Suppressor macrophage treated with lipopolysaccharide for 1 hour (primary cell): ENCODE measurements at places on chromosomes 6 and 20.

- no peak for DNase-seq
Observed at GRCh38 chr6:93307505-93308409, 111.6 kb downstream of the EPHA7 start.

- DNase-seq, result no peak
Observed at GRCh38 chr20:48406912-48407340, 420.9 kb downstream of the PREX1 start.

DNA sequence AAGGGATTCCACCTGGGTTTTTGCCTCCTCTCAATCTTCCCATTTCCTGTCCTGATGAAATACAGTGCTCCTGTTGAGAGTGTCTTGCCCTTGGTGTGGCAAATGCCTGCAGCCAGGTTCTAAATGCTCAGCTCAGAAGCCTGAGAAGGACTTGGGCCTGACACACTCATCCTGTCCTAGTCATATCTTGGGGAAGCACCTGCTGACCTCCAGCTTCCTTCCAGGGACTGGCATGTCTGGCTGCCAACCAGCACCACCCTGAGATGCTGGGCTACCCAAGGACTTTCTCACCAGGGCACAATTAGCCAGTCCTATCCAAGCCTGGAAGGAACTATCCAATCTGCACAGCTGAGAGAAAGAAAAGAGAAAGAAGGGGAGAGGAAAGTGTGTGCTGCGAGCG is 43.4 kb downstream of the LRFN2 start:
- DNase-seq, result peak; percentile 4

- peak; percentile 46 for DNase-seq
Observed at GRCh38 chr6:16576451-16577368, 184.6 kb downstream of the ATXN1 start.

- DNase-seq, result no peak
Observed at GRCh38 chr6:39755231-39755630, 30.0 kb upstream of the KIF6 start.

DNA sequence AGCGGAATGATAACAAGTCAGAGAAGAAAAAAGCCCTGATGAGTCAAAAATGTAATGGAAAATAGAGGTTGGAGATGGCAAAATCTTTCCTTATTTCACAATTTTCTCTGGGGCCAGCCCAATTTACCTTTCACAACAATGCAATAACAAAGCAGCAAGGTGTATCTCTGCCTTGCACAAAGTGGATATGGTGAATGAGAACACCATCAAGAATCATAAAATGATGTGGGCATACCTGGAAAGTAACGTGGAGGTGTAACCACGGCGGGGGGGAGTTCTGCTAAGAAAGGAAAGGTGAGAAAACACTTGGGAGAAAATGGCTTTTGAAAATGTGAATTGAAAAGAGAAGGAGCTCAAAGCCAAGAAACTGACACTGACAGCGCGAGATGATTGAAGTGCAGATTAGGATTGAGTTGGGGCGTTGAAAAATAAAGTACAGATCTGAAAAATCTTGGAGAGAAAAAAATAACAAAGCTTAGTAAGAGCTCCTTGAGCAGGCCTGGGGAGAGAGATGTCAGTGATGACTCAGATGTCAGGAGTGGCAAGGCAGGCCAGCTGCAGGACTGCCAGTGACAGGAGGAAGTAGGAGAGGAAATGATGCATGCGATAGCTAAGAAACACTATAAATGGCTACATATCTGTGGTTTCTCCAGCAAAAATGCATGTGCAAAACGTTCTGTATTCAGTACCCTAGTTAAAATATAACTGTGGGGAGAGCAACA is 26.2 kb downstream of the ARHGAP18 start:
- DNase-seq, result peak; percentile 89

DNA sequence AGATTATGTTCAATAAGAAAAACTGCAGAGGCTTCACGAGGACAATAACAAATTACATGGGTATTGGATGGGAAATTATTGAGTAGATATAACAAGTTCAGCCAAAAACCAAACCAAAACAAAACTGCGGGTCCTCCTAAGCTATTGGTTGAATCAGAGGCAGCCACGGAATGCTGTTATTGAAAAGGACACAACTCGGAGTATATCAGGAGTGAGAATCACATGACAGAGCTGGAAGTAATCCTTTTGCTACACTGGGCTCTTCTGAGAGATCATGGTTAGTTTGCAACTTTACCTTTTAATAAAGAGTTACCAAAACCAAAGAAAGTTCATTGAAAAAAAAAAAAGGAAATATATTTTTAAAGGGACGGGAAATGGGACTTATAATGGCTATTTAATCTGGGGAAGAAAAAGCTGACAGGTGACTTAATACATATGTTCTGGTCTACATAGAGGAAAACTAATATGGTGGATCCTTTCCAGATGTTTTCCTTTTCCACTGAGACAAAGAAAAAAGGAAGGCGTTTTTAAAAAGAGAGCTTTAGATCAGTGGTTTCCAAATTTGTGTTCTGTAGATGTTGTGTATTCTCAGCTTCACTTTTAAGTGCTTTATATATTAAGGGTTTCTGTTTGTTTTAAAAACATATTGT is 6.9 kb upstream of the CITED2 start:
- no peak for DNase-seq

- DNase-seq, result no peak
Observed at GRCh38 chr6:170178561-170179477, 112.1 kb downstream of the DLL1 start.

DNA sequence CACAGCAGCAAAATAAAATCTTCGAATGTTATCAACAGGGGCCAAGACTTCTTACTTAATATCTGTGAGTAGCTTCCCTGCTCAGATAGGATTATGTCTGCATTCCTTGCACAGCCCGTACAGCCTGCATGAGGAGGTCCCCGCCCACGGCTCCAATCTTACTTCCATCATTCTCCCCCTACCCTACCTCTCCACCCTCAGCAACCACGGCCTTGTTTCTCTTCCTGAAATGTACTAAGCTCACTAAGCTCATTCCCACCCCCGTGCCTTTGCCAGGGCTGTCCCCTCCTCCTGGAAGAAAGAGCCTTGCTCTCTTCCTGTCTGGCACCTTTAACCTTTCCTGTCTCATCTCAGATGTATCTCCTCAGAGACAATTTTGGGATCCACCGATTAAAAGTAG is 120.4 kb downstream of the BCAS1 start:
- DNase-seq, result no peak

GRCh38 chr6:167734662-167735083 is 92.0 kb upstream of the AFDN start:
- no peak for DNase-seq

DNA sequence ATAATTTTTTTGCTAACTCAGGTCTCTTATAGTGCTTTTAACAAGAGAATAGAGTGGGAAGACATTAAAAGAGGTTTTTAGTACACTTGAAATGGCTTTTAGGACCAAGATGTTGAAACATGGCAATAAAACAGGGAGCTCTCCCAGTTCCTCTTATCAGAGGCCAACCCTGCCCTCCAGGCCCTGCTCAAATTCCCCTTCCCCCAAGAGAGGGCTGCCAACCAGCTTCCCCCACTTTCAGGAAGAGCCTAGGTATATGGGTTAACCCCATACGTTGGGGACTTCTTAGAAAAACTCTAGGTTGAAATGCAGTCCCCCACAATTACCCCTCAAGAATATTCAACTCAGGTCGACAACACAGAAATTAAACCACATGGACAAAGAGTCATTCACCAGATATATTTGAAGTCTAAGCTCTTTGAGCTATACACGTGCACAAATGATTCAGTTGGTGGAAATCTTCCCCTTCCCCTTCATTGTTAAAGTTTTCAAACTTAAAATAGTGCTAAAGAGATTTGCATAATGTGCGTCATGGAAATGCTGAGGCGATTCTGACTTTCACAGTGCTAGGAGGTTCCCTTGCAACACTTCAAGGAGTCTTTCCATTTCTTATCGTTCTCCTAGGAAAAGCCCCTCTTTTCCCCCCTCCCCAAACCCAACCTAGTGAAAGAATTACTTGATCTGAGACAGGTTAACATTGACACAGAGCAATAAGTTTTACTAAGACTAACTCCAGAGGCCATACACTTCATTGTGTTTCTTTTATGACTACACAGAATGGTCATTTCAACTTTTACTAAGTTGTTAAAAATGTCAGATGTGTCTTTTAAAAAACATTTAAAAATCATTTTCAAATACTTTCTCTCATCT is 49.8 kb upstream of the ENPP5 start:
- peak; percentile 69 for DNase-seq

DNA sequence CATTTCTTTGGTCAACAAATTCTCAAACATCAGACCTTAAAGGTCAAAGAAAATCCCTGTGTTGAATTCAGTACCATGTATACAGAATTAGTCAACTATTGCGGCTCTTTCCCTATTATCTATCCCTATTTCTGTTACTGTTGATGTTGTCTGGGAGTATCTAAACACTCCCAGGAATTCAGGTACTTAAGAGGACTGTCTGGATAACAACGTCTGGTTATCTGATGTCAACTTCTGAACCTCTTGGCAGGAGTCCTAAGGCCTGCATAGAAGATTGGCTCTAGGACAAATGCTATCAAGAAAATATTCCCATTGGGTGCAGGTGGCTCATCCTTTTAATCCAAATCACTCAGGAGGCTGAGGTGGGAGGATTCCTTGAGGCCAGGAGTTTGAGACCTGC is 255.6 kb downstream of the KHDC1L start:
- DNase-seq, result no peak

- no peak for DNase-seq
Observed at GRCh38 chr20:50541606-50542041, 31.4 kb downstream of the PTPN1 start.

GRCh38 chr6:50437901-50438300 is 275.4 kb upstream of the TFAP2D start:
- no peak for DNase-seq

DNA sequence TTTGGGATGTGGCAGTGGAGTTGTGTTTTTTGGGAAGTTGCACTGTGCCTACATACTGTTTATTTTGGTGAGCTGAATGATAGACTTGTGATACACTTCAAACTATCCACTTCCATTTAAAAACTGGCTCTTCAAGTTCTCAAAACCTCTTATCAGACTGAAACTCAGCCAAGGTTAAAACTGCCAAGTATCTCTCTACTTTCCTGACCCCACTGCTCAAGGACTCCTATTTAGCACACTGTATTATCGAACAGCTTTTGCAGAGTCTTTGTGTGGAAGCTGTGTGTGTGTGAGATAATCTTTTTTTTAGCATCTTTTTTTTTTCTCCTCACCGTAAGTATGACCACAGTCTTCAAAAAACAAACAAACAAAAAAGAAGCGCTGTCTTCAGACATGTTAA is 21.1 kb downstream of the STX11 start:
- DNase-seq, result no peak

- no peak for DNase-seq
Observed at GRCh38 chr20:31606804-31607639, 1.9 kb downstream of the ID1 start.

- DNase-seq, result no peak
Observed at GRCh38 chr6:28771401-28772267, 152.2 kb downstream of the TRIM27 start.

GRCh38 chr6:26594730-26595632 is 1.8 kb upstream of the ABT1 start:
- peak; percentile 45 for DNase-seq

GRCh38 chr20:41531518-41532275 is 86.5 kb downstream of the CHD6 start:
- DNase-seq, result no peak

DNA sequence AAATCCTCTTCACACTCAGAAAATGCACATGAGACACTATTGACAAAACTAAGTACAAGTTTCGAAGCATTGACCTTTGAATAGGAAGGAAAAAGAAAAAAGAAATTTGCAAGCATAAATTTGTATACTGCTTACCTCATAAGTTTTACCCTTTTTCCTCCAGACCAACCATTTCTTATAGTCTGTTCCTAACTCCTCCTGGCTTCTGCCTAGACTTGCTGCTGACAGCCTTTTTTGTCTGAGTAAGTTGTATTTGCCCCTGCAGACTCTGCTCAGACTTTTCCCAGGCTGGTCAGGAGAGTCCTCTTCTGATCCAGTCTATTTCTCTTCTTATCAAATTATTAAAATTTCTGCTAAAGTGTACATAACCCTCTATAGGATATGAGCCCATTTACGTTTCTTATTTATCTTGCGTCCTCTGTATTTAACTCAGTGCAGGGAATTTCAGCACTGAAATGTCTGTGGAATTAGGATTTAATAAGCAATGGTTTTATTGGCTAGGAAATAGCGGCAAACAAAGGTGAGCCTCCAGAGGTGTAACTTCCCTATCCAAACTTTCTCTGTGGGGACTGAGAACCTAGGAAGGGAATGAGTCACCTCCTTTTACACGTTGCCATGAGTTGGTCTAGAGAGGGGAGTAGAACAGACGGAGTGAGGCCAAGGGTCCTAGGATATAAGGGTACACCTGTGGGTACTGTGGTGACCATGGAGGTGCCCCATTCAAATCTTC is 207.1 kb upstream of the MARCKS start:
- no peak for DNase-seq

DNA sequence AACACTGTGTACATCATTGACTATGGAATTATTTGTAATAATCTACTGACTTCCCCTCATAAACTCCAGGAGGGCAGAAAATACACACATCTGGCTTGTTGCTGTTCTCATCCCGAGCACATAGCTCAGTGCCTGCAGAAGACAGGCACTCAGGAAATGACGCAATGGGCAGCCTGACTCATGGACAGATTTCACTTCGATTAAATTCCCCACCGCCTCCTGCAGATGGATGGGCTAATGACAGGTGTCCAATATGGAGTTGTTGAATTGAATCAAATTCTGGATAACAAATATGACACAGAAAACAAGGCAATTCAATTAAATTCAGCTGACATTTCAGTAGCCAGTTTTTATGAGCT is 9.1 kb downstream of the ANKRD60 start:
- DNase-seq, result peak; percentile 57
